Cortex of kidney (tissue), 1 donor: ENCODE measurements at places on chromosomes 13 and 19.
A peak's percentile ranks its signal among the peaks of the same experiment; 100 is the strongest.

DNA sequence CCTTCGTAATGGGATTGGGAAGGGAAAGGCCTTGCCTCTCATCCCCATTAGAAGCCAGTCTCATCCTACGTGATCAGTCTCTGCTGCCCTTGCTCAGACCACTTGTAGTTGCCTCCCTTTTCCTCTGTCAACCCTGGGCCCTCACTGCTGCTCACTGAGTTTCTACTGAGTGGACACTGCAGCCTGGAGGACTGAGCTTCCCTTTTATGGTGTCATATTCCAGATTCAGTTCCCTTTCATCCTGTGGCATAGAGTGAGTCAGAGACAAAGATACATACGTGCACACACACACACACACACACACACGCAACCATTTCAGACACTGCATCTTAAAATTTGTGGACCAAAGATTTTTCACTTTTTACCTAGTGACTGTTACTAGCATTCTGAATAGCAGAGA lies 56.6 kb downstream of the COG3 start:
- no peak for DNase-seq

DNA sequence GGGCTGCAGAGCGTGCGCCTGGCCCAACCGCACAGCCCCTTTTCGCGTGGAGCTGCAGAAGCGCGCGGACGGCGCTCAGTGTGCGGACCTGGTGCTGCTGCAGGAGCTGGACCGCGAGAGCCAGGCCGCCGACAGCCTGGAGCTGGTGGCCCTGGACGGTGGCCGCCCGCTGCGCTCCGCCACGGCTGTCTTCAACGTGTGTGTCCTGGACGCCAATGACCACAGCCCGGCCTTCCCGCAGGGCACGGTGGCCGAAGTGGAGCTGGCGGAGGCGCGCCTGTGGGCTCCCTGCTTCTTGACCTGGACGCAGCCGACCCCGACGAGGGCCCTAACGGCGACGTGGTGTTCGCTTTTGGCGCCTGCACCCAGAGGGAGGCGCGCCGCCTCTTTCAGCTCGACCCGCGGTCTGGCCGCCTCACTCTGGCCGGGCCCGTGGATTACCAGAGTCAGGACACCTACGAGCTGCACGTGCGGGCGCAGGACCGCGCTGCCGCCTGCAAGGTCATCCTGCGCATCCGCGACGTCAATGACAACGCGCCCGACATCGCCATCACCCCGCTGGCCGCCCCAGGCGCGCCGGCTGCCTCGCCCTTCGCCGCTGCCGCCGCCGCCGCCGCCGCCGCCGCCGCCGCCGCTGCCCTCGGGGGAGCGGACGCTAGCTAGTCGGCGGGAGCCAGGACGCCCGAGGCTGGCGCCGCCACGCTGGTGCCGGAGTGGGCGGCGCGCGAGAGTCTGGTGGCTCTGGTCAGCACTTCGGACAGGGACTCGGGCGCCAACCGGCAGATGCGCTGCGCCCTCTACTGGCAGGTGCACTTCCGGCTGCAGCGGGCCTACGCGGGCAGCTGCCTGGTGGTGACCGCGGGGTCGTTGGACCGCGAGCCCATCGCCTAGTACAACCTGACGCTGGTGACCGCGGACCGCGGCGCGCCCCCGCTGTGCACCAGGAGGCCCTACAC lies 172.2 kb downstream of the OLFM4 start:
- no peak for DNase-seq

- DNase-seq: no peak
These were observed 143.8 kb downstream of the EFNB2 start for GRCh38 chr13:106391681-106392080.

GRCh38 chr19:11861301-11861700 lies 12.8 kb downstream of the ZNF439 start:
- DNase-seq: no peak

- DNase-seq: no peak
These were observed 257.8 kb upstream of the IPO5 start for GRCh38 chr13:97695684-97696083.

GRCh38 chr13:23271331-23271730 lies 90.6 kb downstream of the SGCG start:
- DNase-seq: no peak

GRCh38 chr13:38384171-38384570 lies 34.5 kb downstream of the UFM1 start:
- no peak for DNase-seq

- DNase-seq: no peak
These were observed 2.0 kb upstream of the SPACA6 start for GRCh38 chr19:51691074-51691583.

DNA sequence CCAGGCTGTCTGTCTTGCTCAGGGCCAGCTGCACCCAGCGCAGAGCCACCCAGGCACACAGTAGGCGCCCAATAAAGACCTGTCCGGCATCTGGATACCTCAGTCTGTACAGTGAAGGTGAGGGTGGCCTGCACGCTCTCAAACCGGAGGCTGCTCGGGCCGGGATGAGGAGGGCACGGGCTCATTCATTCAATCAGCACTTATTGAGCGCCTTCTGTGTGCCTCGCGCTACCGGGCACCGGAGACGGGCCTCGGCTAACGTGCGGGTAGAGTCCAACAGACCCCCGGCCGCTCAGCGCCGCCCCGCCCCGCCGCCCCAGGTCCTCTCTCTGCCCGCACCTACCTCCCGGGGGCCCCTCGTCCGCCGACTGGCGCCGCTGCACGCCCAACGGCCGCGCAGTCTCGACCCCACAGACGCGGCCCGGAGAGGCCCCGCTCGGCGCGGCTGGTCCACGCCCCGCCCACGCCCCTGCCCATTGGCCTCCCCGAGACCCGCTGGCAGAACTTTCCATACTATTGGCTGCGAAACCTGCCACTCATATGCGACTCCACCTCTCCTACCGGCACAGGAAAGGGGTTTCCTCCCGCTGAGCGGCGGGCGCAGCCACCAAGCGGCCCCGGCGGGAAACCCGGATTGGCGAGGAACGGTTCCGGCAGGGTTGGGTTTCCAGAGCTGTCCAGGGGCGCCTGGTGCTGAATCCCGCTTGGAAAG lies at the start of gene SLC39A3:
TSS of gene SLC39A3 (minus strand) at position 416 of the 712 bp plus-strand sequence. CDS start 2,760 bp downstream, outside the sequence.
- DNase-seq: no peak

- DNase-seq: no peak
These were observed at the start of gene BBC3 for GRCh38 chr19:47230921-47231214. Gene BBC3, minus strand, starts transcription at chr19:47231199. Its CDS starts 2,768 bp downstream, at chr19:47228431.

DNA sequence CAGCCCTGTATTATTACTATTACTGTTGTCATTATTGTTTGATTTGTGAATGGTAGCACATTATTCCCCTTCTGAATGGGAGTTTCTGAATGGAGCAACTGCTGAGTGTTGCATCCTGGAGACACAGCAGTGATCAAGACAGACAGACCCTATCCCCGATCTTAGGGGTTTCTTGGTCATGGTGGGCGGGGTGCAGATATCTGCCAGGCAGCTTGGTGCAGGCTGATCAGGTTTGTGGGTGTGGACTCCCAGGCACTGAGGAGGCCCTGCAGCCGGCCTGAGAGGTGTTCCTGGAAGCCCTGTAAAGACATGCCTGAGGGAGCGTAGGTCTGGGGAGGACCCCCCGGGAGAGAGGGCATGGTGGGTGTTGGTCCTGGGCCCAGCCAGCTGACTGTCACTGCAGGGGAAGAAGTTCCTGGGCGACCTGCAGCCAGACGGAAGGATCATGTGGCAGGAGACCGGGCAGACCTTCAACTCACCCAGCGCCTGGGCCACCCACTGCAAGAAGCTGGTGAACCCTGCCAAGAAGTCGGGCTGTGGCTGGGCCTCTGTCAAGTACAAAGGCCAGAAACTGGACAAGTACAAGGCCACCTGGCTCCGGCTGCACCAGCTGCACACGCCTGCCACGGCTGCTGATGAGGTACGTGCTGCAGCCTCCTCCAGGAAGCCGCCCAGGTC lies 2.1 kb downstream of the MPND start:
- DNase-seq: no peak

- no peak for DNase-seq
These were observed 310.9 kb downstream of the TDRD3 start for GRCh38 chr13:60707878-60708277.

GRCh38 chr19:3056417-3057088 lies 5.7 kb downstream of the TLE5 start:
- no peak for DNase-seq

DNA sequence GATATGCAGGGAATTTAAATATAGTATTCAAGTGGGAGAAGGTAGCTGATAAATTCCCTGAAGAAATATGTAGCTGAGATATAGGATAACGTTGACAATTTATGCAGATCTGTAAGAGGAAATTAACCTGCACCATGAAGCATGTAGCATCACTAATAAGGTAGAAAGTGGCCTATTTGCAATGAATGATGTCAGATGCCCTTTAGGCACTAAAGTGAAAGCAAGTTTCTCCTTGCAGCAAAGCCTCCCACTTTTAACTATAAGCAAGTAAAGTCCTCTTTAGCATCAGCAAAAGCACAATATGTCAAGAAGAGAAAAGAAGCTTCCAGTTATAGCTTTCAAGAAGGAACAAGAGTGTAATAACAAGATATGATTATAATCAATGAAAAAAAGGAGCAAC lies 102.5 kb upstream of the SLITRK1 start:
- no peak for DNase-seq

DNA sequence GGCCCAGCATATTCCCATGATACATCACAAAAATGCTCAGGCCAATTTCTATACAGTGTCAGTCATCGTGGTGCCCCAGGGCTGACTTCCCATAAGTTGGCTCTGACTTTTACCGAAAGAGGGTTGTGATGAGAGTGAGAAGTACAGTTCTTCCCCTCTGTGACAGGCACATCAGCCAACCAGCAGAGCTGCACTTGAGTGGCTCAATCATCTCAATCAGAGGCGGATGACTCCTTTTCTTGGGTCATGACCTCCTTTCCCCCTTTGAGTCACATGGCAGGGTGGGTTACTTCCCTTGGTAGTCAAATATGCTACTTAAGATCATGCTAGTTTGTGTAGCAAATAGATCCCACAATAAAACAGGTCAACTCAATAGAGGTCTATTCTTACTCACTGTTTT lies 6.9 kb upstream of the AMER2 start:
- no peak for DNase-seq

DNA sequence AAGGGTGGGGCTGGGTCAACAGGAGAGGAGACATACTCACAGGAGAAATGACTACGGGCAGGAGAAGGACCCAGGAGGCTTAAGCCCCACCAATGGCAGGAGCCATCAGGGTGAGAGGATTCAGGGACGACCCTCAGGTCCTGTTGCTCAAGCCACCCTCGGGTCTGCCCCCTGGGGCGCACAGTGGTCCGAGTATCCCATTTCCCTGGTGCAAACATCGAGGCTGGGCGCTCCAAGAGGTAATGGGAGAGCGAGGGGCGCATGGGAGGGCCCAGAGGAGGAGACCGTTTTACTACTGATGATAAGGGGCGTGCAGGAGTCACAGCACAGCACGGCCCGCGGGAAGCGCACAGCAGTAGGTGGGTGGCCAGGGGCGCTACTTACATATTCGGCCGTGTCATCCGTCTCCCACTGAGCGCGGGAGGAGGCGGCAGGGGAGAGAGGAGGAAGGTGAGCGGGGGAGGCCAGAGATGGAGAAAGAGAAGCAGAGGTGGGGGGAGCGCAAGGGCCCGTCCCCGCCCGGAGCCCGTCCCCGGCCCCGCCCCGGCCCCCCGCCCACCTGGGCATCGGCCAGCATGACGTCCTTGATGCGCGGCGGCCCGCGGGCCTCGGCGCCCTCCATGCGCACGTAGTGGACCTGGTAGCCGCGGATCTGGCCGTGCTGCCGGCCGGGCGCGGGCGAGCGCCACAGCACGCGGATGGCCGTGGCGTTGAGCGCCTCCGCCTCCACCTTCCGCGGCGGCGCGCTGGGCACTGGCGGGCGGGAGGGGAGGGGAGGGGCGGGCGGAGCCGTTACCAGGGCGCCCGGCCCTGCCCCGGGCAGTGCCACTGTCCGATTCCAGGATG lies 111.5 kb downstream of the PTPRS start:
- DNase-seq: no peak

- DNase-seq: no peak
These were observed 25.0 kb downstream of the SERPINE3 start for GRCh38 chr13:51364404-51365008.

- DNase-seq: peak; percentile 68
These were observed at the start of gene FBXO46 for GRCh38 chr19:45730368-45731288. Gene FBXO46, minus strand, starts transcription at chr19:45730896. Its CDS starts 17,401 bp downstream, at chr19:45713495.

- no peak for DNase-seq
These were observed 34.9 kb downstream of the HTR2A start for GRCh38 chr13:46861959-46862358.

DNA sequence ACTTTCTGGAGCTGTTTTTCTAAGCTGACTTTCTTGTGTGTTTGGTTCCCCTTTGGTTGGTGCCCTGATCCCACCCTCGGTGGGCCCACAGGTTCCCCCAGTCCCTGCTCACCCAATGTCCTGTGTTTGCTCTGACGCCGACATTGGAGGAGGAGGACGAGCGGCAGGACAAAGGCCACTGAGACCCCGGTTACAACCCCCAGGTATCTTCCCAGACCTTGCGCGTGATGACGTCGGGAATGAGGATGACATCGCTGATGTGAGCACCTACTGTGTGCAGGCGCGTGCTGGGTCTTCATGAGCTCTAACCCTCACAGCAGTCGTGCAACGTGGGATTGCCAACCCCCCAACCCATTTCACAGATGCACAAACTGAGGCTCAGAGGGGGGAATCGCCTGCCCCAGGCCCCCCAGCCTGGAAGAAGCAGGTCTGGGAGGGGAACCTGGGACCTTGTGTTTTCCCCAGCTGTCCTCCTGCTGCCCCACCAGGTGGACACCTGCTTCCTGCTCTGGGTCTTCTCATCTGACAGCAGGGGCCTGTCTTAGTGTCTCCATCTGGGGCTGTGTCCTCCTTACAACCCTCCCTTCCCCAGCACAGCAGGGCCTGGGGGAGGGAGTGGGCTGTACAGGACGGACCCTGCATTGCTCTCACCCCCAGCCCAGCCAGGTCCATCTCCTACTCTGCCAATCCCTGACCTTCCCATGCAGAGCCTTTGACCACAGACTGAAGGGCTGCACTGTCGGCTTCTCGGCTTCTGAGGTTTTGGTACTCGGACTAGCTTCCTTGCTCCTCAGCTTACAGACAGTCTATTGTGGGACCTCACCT lies 4.7 kb upstream of the LILRA6 start:
- no peak for DNase-seq

GRCh38 chr13:29749401-29750182 lies 100.8 kb downstream of the UBL3 start:
- no peak for DNase-seq
